Psoas muscle (tissue), 8 donors: ENCODE measurements at places on chromosomes 4 and X.

DNA sequence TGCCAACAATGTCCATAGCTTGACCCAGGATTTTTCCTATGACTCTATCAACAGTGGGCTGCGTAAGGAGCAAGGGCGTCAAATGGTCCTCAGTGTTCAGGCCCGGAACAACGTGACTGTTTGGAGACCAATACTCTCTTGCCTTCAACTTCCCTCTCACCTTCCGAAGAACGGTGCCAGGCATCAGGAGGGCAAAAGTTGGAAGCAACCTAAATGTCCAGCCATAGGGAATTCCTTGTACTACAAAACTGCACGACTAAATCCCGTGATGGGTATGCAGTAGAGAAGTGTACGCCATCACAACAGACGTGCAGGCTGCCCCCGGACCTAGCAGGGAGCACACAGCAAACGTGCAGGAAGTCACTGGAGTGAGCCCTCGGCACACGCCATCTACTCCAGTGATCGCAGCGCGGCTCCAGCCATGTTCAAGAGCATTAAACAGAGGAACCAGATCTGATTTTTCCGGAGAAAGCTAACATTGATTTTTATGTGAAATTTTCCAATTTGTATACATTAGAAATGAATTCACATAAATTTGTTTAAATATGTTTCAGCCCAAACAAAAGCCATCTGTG lies 79.0 kb downstream of the JAKMIP1 start:
- DNase-seq, result no peak

DNA sequence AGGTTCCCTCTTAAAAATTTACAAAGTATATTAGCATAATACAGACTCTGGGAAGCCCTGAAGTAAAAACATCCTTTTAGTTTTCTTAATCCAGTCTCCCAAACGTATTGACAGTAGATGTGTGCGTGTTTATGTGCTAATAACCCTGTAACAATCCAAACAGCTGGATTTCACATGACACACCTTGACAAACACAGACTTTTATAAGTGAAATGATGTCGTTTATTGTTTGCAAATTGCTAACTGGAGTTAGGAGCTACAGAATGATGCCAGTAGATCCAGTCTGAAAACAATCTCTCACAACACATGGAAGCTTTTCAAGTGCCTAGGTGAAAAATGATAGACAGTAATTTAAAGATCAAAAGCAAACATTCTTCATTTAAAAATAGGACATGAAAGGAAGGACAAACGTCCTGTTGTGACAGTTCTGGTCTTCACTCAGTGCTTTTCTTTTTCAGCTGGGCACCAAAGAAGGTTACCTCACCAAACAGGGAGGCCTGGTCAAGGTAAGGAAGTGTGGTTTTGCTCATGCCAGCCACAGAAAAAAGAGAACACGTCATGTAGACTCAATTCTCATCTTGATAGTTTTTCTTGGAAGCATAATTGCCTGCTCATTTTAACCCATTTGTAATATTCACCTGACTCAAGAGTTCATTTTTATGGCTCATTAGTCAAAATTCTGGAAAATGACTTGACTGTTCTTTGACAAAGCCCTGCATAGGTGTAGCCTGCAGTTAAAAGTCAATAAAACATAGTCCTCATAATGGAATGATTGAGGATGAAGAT lies 32.9 kb downstream of the LAMTOR3 start:
- no peak for DNase-seq

DNA sequence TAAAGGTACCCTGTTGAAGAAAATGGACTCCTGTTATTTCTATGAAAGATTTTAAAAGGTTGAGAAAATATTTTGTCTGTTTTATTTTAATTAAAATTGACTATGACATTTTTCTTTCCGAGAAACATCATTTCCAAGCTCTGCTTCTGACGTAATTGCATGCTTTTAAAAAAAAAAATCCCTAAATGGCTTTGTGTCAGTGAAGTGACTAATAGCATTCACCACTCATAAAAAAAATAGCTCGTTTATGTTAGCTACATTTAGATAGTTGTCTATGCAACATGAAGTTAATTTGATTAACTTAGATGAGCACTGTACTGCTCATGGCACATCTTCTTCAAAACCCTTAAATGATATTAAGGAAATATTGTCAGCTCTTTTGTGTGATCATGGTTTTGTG lies 105.1 kb upstream of the KLHL13 start:
- DNase-seq, result no peak

DNA sequence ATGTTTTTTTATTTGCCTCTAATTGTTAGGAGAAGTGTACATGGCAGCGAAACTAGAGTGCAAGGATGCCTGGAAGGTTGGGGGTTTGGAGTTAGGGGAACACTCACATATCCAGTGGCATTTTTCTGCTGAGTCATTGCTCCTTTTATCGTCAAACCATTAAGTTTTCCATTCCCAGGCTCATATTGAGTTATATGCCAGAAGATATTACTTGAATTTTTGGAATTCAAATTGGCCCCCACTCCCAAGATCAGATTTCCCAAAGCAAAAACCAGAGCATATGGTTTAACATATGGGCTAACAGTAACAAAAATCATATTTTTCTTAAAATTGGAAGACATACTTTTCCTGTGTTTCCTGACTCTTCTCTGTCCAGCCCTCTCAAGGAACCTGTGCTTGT lies 152.7 kb downstream of the FSTL5 start:
- DNase-seq, result no peak

DNA sequence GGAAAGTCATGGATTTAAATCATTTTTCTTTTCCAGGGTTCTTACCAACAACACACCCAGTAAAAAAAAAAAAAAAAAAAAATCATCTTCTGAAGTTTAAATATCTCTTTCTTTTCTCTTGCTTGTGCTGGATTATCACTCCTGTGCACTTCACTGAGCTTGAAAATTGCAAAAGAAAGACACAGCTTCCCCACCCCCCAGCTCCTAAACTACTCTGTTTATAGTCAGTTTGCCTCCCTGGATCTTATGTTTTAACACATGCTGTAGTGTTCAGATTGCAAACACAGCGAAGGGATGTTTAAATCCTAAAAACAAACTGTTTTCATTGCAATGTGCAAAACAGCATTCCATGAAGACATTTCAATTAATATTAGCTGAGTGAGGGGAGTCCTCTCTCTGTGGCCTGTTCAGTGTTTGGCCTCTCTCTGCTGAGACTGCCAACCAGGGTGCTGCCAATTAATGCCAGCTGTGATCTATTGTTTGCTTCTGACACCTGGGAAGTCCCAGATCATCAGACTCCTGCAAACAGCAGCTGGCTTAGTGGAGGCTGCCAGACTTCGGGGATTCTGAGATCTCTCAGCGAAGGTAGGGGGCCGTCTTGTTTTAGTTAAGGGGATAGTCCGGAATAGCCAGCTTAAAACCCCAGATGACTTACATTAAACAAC lies 171.1 kb upstream of the PITX2 start:
- DNase-seq, result no peak

DNA sequence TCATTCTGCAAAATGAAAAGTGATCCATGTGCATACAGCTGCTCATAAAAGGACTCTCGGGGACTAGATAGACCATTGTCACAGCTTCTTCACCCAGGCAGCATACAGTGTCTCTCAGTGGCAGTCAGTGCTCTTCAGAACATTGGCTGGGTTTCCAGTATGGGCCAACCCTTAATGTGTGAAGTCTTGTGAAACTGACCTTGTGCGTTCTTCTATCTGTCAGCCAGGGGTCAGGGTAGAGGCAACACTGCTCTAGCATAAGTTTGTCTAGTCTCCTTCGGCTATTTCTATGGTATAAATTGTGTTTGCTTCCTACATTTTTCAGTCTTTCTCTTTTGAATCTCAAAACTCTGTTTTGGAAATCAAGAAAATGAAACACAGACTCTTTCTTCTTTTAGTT lies 37.0 kb upstream of the SMIM31 start:
- no peak for DNase-seq

GRCh38 chr4:187183346-187183745 lies 459.7 kb upstream of the FAT1 start:
- no peak for DNase-seq

DNA sequence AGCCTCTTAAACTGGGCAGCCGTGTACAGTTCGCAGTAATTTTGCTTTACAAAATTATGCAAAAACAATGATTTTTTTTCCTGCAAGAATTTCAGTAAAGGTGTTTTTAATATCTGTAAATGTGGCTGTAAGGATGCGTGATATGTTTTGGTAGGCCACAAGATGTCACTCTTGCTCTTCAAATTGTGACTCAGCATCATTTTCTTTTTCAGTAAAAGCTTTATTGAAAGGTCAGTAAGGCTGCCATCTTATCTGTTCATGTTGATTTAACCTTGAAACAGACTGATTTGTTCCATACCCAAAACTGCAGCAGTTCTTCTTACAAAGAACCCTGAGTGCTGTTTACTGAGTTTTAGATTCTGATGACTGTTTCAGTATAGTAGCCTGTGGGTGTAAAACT lies 39.9 kb downstream of the TXLNG start:
- no peak for DNase-seq

- no peak for DNase-seq
Measured at GRCh38 chr4:46909078-46909477, at the start of gene COX7B2. Gene COX7B2 (minus strand): TSS chr4:46909245. CDS start chr4:46735192, 174,053 bp downstream.

DNA sequence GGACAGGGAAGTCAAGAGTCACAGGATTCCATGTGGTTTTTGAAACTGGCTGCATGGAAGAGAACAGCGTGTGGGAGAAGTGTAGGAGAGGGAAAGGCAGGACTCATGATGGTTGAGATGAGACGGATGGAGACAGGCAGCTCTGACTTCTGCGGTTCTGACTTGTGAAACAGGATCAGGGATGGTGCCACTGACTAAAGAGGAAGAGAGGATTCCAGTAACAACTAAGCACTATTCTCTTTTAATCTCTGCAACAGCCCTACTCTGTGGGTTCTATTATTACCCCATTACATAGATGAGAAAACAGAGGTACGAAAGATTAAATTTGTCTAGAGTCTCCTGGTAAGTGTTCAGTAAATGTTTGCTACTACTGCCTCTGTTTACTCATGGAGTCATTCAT lies 156.3 kb downstream of the CBR4 start:
- DNase-seq, result no peak

- DNase-seq, result no peak
Measured at GRCh38 chr4:127856813-127857447, 23.8 kb upstream of the PLK4 start.

DNA sequence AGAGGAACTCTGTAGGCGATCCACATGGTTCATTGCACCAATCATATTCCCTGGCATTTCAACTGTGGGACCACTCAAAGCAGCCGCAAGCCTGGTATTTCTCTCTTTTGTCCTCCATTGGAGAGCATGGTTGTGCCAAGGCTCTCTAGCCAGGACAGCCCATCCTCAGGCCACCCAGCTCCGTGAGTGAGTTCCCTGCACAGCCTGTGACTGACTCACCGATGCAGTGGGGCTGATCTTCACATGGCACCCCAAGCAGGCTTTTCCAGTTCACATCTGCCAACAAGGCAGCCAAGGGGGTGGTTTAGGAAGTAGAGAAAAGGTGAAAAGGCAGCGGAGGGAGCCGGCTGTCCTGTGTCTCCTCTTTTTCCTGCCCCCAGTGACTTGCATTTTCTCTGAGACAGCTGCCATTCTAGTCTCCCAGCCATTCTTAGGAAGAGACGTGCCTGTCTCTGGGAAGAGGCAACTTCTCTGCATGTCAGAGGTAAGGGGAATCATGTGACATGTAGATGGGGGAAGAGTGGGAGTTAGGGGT lies 69.2 kb downstream of the MID1IP1 start:
- peak; percentile 58 for DNase-seq

DNA sequence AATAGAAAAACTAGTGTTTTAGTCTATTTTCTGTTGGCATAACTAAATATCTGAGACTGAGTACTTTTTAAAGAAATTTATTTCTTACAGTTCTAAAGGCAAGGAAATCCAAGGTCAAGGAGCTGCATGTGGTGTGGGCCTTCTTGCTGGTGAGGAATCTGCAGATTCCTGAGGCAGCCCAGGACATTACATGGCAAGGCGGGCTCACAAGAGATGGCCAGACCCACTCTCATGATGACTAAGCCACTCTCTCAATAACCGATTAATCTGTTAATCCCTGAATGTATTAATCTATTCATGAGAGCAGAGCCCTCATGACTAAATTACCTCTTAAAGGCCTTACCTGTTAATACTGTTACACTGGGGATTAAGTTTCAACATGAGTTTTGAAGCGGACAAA lies 340.8 kb downstream of the GRXCR1 start:
- DNase-seq, result no peak

DNA sequence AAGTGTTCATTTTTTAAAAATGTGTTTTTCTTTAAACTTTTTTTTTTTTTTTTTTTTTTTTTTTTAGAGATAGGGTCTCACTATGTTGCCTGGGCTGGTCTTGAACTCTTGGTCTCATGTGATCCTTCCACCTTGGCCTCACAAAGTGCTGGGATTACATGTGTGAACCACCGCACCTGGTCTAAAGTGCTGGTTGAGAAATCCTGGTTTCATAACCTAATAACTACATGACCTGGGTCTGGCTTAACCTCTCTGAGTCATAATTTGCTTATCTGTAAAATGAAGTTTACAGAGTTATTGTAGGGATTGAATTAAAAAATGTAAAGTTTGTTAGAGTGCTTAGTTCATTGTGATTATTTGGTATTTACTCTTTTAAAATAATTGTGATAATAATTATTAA lies 5.2 kb downstream of the HSD17B13 start:
- no peak for DNase-seq

- no peak for DNase-seq
Measured at GRCh38 chrX:11206716-11207115, 86.5 kb upstream of the AMELX start.

- DNase-seq, result no peak
Measured at GRCh38 chr4:33171873-33172525, 2451.8 kb downstream of the PCDH7 start.

GRCh38 chrX:105564501-105564900 lies 257.8 kb upstream of the NRK start:
- DNase-seq, result no peak

GRCh38 chr4:172927096-172927814 lies 241.4 kb upstream of the GALNT7 start:
- DNase-seq, result no peak

GRCh38 chrX:39592776-39593175 lies 505.0 kb downstream of the BCOR start:
- no peak for DNase-seq

- DNase-seq, result no peak
Measured at GRCh38 chr4:26931451-26931850, 70.8 kb downstream of the STIM2 start.

GRCh38 chrX:133285341-133285740 lies 67.2 kb upstream of the TFDP3 start:
- DNase-seq, result no peak

DNA sequence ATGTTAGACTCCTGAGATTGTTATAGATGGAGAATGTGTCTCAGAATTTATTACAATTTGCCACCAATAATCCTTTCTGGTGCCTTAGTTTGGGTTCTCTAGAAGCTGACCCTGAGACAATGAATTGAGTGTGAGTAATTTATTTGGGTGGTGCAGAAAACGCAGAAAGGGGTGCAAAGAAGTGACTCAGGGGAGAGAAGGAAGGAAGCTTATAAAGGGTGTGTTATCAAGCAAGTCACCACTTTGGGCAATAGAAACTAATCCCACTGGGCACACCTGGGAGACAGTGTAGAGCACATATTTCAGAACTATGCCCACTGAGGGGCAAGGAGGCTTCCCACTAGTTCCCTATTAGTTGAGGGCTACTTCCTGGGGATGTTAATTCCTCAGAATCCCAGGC lies 320.6 kb downstream of the MID1IP1 start:
- no peak for DNase-seq

GRCh38 chrX:154417157-154417556 lies 5.8 kb downstream of the TAFAZZIN start:
- DNase-seq, result no peak

- no peak for DNase-seq
Measured at GRCh38 chrX:84322083-84322827, 134.3 kb upstream of the RPS6KA6 start.

GRCh38 chrX:54423161-54423888 lies 16.9 kb upstream of the TSR2 start:
- DNase-seq, result no peak

GRCh38 chr4:123450393-123450792 lies 53.8 kb downstream of the SPRY1 start:
- no peak for DNase-seq
